Stimulated activated CD8-positive, alpha-beta memory T cell treated with anti-CD3 and anti-CD28 coated beads, Interleukin-4, amount 100 ng/mL, for 4 hours (primary cell): ENCODE measurements at places on chromosomes 6 and 20.

DNA sequence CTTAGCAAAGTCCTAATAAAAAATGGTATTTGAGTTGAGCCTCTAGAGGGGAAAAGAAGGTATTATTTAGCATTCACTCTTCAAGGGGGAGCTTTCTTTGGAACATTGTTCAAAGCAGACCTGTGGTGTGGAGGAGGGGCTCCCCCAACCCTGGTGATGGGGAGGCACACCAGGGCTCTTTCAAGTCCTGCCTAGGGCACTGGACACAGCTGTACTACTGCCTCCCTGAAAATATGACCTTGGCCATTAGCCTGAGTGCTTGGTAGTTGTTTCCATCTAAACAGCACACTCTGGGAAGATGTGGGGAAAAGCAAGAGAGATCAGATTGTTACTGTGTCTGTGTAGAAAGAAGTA lies 215.1 kb upstream of the CNR1 start:
- DNase-seq, result no peak

DNA sequence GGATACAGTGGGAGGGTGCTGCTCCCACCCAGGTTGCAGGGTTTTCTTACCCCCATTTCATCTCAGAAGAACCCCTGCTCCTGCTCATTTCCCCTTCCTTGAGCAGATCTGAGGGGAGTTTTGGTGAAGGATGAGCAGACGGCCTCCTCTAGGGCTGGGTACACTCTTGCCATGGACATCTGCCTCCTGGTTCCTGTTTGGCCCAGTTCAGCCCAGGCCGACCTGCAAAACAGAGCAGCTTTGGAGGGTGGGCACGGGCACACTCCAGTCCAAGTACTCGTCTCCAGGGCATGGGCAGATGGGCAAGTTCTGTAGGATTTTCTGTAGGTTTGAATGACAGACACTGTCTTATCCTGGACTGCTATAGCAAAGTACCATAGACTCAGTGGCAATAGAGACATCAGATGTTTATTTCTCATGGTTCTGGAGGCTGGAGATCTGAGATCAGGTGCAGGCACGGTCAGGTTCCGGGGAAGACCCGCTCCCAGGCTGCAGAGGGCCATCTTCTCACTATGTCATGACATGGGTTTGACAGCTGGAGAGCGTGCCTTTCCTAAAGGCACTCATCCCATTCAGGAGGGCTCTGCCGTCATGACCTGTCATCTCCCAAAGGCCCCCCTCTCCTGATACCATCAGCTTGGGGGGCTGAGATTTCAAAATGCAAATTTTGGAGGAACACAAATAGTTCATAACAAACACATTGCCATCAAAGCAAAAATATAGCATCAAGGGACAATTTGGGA lies 6.2 kb downstream of the NPBWR2 start:
- DNase-seq, result no peak

- no peak for DNase-seq
These were observed 58.0 kb downstream of the GNAS start for GRCh38 chr20:58910473-58910872.

GRCh38 chr20:43543138-43543537 lies 15.7 kb upstream of the SGK2 start:
- no peak for DNase-seq

DNA sequence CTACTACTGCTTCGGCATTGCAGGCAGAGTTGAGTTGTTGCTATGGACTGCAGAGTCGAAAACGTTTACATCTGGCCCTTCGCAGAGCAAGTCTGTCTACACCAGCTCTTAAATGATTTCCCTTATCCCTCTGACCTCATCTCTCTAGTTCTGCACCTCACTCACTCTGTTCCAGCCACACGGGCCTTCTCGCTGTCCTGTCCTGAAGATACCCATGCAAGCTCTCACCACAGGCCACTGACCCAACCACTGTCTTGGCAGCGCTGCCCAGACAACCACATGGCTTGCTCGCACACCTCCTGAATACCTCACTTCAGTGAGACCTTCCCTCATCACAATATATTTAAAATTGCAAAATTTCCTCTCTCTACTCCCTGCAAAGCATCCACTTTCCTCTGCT lies 31.4 kb downstream of the B4GALT5 start:
- DNase-seq, result no peak

- DNase-seq, result no peak
These were observed 749.9 kb downstream of the HACE1 start for GRCh38 chr6:104109806-104110205.

DNA sequence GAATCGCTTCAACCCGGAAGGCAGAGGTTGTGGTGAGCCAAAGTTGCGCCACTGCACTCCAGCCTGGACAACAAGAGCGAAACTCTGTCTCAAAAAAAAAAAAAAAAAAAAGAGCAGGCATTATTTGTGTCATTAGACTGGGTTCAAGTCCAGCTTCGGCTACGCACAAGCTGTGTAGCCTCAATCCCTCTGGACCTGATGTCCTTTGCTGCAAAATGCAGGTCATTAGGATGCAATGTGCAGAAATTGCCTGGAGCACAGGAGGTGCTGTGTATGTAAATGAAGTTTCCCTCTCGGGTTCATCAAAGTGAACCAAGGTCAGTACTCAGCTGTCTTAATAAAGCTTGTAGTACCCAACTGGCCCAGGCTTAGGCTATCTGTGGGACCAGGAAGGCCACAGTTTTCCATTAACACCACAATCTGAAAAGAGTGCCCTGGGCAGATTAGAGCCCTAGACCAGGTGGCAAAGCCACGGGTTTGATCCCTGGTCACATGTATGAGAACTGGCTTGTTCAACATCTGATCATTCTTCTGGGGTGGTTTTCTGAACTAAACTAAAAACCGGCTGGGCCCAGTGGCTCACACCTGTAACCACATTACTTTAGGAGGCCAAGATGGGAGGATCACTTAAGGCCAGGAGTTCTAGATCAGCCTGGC lies 155.3 kb downstream of the ZMYND8 start:
- no peak for DNase-seq
